ENCODE measurements at places on chromosomes 1 and 21. TPM values are rescaled to one million over a fixed set of nuclear protein-coding genes. Genes with fewer than 3 reads are reported as not detected.

DNA sequence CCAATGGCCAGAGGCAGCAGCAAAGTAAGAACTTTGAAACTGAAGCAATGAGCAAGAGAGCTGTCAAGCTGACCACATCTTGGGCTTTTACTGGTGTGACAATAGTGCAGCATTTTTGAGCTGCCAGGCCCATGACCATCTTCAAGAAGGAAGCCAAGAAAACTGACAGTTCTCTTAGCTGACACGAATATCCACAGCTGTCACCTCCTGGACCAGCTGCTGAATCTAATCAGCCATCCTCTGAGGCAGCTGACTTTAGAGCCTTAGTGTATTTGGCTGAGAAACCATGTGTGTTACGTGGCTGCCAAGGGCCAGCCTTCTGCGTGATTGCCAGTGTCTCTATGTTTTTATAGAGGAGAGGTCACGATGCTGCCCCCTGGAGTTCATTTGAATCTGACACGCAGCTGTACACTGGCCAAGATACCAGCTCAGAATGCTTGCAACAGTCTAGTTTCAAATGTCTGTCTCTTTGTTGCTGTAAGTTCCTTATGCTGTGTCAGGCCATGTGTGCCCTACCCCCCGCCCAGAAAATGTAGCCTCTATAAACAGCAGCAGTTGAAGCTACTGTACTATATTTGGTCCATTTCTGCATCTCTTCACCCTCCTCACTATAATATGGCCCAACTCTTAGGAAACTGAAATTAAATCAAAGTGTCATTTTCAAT, 39.7 kb downstream of the PALMD start:
- DNase-seq = no peak

GRCh38 chr21:37561941-37562919, 195.7 kb downstream of the DYRK1A start:
- no peak for DNase-seq

NFASC gene
- polyA plus RNA-seq = 13.3 TPM

RGS16 gene
- polyA plus RNA-seq = 1.2 TPM

DNA sequence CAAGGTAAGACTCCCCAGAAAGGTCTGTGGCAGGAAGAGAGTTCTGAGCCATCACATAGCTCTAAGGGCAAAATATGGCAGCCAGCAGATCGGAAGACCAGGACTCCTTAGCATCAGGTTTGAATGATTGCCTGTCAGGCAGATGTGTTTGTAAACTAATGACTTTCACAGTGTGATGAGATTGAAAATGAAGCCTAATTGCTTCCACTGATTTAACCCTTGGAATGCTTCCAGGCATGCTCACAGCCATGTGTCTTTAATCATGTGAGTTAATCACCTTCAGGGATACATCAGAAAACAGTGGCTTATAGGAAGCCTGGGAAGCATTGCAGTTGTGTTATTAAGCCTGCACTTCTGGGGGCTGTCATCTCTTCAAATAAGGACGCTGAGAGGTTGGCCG, 82.8 kb downstream of the LRRC53 start:
- no peak for DNase-seq

DNA sequence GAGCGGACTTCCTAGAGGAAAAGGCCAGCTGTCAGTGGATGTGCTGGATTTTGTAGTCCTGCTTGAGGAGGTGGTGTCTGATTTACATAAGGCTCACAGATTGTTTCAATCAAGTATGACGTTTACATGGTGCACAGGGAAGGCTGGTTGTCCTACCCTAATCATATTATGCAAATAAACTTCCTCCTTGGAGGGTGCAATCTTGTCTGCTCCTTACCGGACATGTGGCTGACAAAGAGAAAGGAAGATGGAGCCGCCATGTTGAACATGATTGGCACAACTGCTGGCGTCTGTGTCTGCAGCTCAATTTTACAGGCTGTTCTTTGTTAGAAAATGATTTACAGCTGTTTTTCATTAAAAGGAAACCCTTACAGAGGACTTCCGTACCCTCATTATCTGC, 1656.1 kb downstream of the KCNT2 start:
- no peak for DNase-seq

CRNN gene
- polyA plus RNA-seq = not detected

DNA sequence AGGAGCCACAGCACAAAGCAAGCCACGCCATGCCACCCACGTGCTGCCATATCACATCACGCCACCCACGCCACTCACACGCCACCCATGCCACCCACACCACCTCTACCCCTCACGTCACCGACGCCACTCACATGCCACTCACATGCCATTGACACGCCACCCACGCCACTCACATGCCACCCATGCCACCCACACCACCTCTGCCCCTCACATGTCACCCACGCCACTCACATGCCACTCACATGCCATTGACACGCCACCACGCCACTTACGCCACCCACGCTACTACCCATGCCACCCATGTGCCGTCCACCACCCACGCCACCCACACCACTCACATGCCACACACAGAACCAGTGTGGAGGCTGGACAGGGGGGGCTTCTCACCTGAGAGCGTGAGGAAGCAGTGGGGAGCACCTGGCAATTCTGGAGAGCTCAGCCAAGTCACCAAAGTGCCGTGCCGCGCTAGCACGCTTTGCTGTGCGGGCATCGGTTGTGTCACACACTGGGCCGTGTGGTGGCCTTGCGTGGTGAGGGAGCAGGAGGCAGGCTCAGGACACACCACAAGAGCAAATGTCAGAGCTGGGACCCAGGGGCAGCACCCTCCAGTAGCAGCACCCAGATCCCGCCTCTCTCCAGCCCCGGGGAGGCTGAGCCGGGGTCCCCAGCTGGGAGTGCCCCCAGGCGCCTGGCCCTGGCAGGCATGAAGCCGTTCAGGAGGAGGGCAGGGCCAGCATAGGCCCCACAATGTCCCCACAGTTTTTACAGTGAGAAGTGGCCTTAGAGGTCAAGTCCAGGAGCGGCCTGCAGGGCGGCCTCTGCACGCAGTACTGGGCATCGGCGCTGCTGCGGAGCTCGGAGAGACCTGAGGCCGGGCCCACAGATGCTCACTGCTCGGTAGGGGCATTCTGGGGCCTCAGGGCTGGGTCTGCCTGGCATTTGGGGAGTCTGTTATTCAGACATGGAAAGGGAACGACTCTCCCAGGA, 70.0 kb downstream of the AGPAT3 start:
- no peak for DNase-seq

DNA sequence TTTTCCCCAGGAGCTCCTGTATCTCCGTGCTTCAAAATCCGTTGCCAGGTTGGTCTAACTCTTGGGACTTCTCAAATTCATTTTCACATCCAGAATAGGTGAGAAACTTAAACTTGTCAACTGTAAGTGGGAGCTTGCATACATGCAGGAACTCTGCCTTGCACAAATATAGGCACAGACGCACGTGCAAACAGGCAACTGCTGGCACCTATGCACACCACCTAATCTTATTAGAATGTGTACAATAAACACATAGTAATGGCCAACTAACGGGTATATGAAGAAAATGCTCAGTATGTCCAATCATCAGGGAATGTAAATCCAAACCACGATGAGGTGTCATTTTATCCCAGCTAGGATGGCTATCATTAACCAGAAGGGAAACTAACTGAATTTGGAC, 22.6 kb upstream of the FCGR2A start:
- DNase-seq = no peak

GRCh38 chr1:36400514-36400824, 2.8 kb upstream of the LSM10 start:
- no peak for DNase-seq

GRCh38 chr1:152169366-152170025, 10.5 kb upstream of the RPTN start:
- no peak for DNase-seq

CD48 gene
- polyA plus RNA-seq = 2.3 TPM

GRCh38 chr1:90200646-90201205, 205.8 kb downstream of the ZNF326 start:
- DNase-seq = no peak

- no peak for DNase-seq
Observed at GRCh38 chr1:198681831-198682759, 43.3 kb downstream of the PTPRC start.

GNPAT gene
- polyA plus RNA-seq = 65.9 TPM

SPRR1B gene
- polyA plus RNA-seq = not detected

DNA sequence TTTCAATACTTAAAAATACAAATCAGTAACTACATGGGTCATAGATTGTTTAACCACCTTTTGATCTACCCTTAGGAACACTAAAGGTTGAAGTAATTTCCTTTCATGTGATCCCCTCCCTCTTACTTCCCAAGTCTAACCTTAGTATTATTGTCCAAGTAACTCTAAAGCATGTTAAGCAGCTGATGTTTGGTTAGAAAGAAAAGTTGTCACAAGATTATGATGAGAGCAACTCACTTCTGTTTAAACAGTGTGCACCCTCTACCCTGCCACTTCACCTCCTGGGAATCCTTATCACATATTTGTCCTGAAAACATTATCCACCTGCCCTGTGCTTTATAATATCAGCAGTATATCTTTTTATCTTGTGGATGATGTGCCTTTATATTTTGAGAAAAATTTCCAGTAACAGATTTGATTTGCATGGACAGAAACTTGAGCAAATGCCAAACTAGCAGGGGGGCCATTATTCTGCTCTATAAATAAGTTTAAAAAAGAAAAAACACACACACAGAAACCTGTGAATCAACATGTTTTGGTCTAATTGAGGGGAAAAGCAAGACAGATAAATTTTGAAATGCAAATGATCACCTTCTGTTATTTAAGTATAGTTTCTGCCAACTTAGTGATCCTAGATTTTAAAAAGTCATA, 194.3 kb downstream of the RPS6KC1 start:
- DNase-seq = no peak

TEX38 gene
- polyA plus RNA-seq = 0.53 TPM

- DNase-seq = no peak
Observed at GRCh38 chr1:244344001-244344400, 107.7 kb downstream of the ADSS2 start.

HUNK gene
- 14.5 TPM for polyA plus RNA-seq

KIAA0040 gene
- polyA plus RNA-seq = 18.1 TPM

GRCh38 chr1:229886636-229887035, 180.4 kb upstream of the GALNT2 start:
- DNase-seq = no peak

ANKRD35 gene
- polyA plus RNA-seq = 2.6 TPM

DNA sequence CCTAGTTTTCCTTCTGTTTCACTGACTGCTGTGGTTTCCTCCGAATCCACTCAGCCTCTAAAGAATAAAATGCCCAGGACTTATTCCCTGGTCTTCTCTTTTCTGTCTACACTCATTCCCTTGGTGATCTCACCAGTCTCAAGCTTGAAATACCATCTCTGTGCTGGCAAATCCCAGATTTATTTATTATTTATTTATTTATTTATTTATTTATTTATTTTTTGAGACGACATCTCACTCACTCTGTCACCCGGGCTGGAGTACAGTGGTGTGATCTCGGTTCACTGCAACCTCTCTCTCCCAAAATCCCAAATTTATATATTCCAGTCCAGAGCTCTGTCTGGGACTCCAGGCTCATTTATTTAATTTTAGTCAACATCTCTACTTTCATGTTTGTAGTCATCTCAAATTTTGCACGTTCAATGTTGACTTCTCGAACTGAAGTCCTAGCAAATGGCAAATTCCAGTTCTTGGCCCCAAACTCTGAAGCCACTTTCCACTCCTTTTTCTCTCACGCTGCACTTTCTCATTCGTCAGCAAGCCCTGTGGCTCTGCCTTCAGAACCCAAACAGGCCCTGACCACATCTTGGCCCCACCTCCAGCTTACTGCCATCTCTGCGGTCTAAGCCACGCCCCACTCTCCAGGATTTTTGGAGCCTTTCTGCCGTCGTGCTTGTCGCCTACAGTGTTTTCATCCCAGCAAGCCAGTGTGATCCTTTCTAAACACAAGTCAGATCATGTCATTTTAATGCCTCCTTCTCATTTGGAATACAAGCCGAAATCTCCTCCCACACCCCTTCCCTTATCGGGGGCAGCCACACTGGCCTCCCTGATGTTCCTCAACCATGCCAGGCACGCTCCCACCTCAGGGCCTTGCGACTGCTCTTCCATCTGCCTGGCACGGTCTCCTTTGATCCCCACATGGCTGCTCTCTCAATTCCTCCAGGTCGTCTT, 14.2 kb upstream of the TENT5B start:
- DNase-seq = no peak

GRCh38 chr21:38159355-38159754, 97.4 kb upstream of the KCNJ15 start:
- DNase-seq = no peak

DNA sequence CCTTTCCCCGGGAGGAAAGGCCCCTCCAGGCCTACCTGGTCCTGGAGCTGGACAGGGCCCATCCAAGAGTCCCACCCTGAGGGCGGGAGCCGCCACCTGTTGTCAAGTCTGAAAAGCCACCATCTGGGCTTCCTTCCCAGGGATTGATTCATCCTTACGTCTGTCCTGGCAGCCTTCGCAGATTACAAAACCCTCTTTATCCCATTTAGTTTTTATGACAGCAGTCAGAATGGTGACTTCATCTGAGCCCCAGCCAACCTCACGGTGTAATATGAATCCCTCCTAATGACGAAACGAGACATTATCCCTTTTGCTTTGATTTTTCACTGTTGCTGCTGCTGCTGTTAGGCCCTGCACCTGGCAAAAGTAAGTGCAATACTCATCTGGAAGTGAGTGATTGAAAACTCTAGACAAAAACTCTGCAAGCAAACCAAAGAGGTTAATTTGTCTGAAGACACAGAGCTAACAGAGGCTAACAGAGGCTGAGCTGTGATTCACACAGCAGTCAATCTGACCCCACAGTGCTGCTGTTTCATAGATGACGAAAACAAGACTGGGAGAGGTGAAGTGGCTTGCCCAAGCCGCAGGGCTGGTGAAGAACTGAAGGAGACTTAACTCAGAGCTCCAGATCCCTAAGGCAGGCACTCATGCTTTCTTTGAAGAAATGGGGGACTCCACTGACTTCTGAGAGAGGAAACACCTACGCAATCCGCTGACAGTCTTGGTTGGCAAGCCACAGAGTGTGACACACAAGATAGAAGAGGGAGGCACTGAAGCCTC, 30.0 kb upstream of the S100A7 start:
- no peak for DNase-seq

DNA sequence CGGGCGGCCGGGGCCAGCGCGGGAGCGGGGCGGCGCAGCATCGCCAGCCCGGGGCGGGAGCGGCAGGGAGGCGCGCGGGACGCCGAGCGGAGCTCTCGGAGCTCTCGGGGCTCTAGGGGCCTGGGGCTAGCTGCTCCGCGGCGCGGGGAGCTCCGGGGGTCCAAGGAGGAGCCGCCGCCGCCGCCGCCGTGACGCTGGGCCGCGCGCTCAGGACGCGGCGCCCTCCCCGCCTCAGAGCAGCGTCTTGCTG, 147 bp downstream of the CLSTN1 start:
- DNase-seq = no peak

- no peak for DNase-seq
Observed at GRCh38 chr1:156488566-156489165, 11.9 kb downstream of the MEF2D start.

MIA3 gene
- 78.4 TPM for polyA plus RNA-seq

ADCY10 gene
- polyA plus RNA-seq = 0.31 TPM

CD53 gene
- polyA plus RNA-seq = 7.4 TPM
